Inflammatory macrophage treated with lipopolysaccharide for 1 hour (primary cell): ENCODE measurements at places on chromosomes 7 and 10.

DNA sequence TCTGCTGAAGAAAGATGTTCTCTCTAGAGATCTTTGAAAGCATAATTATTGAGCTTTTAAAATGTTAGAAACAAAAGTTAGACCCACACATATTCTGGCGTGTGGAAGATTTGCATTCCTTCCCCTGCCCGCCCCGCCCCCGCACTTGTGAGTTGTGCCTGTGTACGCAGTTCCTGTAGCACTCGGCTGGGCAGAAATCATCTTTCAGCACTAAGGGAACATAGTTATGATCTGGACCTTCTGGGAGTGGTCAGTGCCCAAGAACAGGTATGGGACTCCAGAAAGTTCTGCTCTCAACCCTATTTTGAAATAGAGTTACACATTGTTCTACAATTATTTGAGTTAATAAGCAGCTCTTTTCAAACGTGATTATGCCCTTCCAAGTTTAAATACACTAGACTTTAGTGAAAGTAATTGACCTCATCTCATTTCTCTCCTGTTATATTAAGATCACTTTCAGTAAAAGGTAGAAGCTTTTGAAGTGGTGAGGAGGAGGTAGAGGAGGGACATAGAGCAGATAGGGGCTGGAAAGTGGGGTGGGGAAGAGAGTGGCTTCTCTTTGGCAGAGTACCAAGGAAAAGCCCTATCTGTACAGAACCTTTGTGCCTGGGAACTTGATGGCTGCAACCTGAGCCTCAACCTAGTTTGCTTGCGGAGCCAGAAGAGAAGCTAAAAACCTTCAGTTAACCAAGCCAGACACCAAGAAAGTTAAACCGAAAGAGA lies 5.7 kb downstream of the BLVRA start:
- DNase-seq, result peak; percentile 85

DNA sequence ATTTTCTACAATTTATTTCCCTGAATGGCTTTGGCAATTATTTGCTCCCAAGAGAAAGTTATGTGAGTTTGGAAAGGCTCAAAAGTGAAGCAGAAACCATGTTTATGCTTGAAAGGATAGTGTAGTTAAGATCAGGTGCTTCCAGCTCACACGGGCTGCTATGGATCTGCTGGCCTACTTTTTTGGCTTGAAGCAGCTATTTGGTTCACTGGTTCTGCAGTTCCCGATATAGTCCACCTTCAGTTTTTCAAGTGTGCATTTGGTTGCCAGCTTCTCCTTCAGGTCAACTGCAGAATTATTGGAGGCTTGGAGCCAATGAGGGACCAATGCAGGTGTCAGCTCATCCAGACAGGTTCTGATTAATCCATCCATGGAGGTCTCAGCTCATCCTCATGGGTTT lies 484.3 kb upstream of the SEMA3A start:
- no peak for DNase-seq

GRCh38 chr10:53716156-53716555 lies 943.6 kb upstream of the MBL2 start:
- no peak for DNase-seq

- DNase-seq, result no peak
Observed at GRCh38 chr10:122168598-122169394, 102.3 kb upstream of the BTBD16 start.

GRCh38 chr10:17497446-17498030 lies 43.1 kb upstream of the ST8SIA6 start:
- DNase-seq, result no peak

DNA sequence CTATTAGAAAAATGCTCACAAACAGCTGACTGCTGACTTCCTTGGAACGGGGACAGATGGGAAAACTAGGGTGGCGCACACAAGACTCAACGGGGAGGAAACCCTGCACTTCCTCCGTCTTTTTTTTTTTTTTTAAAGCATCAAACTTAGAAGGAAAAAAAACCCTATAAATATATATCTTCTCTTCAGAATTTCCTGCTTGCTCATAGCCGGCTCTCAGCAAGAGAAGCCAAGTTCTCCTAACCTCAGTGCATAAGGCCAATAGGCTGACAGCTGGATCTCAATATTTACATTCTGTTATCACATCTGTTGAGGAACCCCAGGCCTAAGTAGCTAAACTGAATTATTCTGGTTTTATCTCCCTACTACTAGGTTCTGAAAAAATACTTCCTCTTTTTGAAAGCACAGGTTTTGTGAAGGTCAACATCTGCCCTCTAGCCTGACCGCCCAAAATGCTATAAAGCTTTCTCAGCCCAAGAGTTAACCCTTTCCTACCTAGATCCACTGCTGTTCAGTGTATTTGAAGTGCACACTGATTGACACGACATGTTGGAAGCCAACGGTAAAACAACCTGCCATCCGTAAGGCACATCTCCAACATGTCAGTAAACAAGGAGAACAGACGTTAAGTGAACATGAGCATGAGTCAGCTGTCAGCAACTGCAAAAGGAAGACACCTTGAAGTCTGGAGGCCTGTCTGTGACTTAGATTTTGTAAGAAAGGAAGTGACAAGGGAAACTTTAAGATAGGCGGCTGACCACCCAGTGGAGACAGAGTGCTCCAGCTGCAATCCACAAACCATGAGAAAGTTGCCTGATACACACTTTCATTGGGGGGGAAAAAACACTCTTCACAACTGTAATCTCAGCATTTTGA lies 83.8 kb downstream of the EBLN1 start:
- DNase-seq, result no peak

- no peak for DNase-seq
Observed at GRCh38 chr7:126222782-126223181, 1030.0 kb downstream of the GRM8 start.

DNA sequence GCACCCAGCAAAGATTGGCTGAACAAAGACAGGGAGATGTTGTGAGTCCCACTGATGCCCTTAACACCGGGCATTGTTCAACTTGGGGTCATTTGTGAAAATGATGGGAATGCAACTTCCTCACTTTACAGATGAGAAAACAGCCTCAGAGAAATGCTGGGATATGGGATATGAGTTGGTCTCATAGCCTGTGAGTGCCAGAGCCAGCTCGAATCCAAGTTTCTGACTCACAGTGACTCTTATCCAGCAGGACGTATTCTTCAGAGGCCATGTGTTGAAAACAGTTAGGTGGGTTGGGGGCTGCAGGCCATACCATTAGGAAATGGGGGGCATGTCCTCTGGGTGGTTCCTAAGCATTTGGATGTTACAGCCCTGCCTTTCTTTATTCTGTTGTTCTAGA lies 45.2 kb downstream of the KIAA1217 start:
- no peak for DNase-seq

- no peak for DNase-seq
Observed at GRCh38 chr7:52006674-52007073, 690.1 kb upstream of the COBL start.

- no peak for DNase-seq
Observed at GRCh38 chr7:50404392-50404791, 45.8 kb downstream of the FIGNL1 start.

DNA sequence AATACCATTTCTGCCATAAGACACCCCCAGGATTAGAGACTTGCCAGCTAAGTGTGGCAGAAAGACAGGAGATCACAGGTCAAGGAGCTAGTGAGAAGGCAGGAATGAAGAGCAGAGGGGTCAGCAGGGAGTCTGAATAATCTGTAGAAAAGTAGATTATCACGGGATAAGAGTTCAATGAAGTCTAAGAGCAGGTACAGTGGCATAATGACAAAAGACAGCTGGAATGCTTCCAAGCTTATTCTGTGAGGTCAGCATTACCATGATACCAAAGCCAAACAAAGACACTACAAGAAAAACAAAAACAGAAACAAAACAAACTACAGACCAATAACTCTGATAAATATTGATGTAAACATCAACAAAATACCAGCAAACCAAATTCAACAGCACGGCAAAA lies 20.8 kb downstream of the PILRA start:
- no peak for DNase-seq

DNA sequence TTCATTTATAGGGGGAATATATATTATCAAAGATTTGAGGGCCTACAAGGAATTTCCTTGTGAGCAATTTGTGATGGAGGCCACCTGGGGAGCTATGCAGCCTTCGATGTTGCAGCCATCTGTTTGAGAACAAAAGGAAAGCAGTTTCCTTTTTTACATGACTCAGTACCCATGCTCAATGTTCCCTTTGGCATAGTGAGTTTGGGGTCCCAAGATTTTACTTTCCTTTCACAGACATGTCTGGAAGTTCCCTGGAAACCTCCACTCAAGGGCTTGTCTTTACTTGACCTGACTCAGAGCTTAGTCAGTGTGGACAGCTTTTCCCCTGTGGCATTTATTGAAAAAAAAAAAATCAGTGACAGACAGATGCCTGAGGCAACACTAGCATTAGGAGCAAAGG lies 73.5 kb upstream of the VIPR2 start:
- no peak for DNase-seq

DNA sequence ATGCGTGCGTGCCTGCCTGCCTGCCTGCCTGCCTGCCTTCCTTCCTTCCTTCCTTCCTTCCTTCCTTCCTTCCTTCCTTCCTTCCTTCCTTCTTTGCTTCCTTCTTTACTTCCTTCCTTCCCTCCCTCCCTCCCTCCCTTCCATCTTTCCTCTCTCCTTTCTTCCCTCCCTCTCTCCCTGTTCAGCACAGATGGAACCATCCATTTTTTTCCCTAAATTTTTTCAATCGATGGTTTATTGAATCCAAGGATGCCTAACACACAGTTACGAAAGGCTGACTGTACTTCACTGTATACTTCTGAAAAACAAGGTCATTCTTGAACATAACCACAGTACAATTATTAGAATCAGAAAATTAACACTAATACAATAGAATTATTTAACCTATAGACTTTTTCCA lies 53.8 kb downstream of the ABCA13 start:
- DNase-seq, result no peak
